ENCODE measurements at places on chromosomes 2 and 18. TPM values are rescaled to one million over a fixed set of nuclear protein-coding genes. Genes with fewer than 3 reads are reported as not detected.

- DNase-seq, result peak; percentile 88
Observed at GRCh38 chr2:45184606-45185005, 175.4 kb upstream of the SIX2 start.

CFC1 gene
- total RNA-seq, result not detected

- no peak for DNase-seq
Observed at GRCh38 chr2:656676-657075, 20.5 kb downstream of the TMEM18 start.

DNA sequence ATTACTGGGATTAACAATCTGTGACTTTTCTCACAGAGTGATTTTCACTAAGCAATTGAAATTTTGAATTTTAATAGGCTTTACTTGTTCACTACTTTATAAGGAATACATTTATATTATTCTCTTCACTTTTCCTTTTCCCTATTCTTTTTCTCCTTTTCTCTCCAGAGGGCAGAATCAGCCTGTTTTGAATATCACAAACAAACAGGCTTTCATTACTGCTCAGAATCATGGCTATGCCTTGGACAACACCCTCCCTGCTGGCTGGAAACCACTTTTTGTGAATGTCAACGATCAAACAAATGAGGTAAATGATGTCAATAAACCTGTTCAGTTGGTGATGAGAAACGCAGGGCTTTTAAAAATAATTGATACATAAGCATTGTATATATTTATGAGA, 35.3 kb downstream of the CPS1 start:
- DNase-seq, result no peak

DNA sequence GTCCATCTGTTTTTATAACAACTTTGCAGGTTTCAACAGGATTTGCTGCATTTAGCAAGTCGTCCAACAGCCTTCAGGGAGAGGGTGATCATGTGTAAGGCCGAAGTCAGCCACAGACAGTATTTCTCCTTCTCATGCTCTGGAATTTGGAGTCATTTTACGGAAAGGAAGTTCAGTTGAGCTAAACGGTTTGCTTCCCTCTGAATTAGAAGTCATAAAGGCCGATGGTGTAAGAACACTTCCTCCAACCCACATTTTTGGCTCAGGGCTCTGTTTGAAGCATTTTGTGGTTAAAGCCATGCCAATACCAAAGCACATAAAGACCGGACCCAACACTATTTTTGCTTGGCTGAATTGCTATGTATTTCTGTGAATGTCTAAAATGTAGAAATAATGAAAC, 129.5 kb downstream of the TMEM182 start:
- DNase-seq, result peak; percentile 13

DNA sequence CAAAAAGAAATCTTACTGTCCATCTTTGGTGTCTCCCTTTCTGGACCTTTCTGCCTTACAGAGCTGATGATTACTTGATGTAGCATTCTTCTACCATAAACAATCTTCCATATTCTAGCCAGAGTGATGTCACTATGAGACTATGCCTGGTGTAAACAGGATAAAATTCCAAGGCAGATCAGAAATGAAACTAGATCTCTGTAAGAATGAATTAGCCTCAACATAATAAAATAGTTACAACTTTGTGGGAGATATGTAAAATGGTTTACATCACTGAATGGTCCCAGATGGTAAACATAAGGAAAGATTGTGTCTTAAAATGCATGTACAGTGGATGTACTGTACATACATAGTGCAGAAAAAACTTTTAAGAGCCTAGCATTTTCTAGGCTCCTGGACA, 112.3 kb upstream of the ZNF521 start:
- peak; percentile 79 for DNase-seq
